ENCODE measurements at places on chromosomes 1 and 21.

DNA sequence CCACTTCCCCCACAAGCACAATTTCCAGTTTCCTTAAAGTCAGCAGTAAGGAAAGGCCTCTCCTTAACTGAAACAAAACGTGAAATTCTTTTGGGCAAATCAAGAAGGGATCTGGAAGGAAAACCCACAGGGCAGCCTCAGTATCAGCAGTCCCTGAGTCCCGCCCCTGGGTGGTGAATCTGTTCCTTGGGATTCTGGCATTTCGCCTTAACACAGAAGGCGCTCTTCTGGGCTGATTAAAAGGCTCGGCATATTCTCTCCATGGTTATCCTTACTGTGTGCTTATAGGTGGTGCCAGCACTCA lies 12.2 kb upstream of the RAB4A start:
- no peak for DNase-seq

DNA sequence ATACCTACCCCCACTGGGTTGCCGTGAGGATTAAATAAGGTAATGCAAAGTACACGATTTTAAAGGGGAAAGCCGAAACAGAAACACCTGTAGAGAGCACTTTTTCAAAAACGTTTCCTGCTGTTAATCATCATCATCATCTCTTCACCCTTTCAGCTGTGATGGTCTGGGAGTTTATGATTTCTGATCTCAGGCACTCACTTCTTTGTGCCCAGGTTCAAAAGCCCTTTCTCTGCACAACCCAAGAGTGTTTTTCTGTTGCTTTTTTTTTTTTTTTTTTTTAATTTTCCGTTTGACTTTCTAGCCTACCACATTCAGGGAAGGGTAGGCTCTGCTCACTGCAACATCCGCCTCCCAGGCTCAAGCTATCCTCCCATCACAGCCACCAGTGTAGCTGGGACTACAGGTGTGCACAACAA lies 936 bp upstream of the UBXN11 start:
- DNase-seq: no peak

DNA sequence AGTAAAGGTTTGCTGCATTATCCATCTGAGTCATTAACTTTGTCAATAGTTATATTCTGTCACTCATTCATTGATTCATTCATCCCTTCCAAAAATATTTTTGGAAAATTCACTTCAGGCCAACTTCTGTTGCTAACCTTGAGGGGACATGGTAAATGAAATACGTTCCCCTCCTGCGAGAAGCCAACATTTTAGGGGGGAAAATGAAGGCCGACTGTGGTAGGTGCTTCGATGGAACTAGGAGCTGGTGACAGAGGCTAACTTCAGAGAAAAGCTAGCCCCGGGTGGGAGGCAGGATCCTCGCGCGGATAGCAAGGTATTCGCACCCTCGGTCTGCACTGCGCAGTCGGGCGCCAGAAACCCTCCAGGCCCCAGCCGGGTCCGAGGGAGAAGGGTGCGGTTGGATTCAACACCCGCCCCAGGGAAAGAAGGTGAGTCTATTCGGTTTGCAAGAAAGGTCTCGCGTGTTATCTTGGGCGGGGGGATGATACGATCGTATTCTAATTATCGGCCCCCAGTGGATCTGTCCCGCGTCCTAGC lies 646 bp upstream of the RRP15 start:
- DNase-seq: peak; percentile 48

DNA sequence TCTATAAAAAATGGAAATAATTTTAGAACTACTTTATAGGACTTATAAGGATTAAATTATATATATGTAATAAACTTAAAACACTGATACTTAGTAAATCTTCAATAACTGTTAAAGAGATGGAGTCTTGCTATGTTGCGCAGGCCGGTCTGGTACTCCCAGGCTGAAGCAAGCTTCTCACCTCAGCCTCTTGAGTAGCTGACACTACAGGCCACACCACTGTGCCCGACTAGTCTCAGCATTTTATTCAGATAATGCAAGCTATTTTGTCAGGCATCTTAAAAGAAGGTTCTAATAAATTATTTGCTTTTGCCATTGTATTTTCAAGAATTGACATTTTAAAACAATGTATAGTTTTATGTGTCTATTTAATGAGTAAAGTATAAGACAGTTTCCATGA lies 20.8 kb downstream of the CNST start:
- no peak for DNase-seq

DNA sequence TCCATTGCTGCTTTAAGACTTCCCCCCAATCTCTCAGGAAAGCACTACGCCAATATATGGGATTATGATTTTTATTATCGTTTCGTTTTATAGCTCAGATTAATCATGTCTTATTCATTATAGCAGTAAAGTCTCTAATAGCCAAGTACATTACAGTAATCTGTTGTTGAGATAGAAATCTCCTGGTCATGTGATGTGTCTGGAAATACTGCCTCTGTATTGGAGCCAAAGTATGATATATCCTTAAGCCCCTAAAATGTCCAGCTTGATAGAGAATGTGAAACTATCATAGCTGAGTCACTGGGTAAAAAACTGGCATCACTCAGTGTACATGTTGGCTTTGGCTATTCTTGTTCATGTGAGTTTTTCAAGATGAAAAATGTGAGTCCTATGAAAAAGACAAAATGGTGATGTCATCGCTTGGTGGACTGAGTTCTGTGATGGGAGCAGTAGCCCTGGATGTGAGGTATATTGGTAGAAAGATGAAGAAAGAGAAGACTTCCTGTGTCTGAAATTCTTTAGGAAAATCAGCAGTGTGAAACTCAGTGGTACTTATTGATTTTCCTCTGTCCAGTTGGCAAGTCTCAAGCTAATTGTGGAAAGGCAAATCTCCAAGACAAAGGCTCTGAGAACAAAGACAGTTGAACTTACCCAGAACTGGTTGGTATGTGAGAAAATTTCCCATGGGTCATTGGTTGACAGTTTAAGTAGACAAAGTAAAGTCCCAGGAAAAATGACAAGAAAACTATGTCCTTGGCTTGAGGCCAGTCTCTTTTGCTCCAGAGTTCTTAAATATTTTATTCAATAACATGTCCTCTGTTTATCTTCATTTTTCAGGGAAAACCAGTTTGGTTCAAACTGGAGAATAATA lies 76.2 kb downstream of the BRINP2 start:
- no peak for DNase-seq

- no peak for DNase-seq
Observed at GRCh38 chr1:158037866-158038359, 44.5 kb downstream of the KIRREL1 start.

GRCh38 chr1:160370561-160371345 lies 3.9 kb downstream of the NHLH1 start:
- DNase-seq: no peak

- DNase-seq: no peak
Observed at GRCh38 chr1:116495535-116495934, 75.3 kb downstream of the CD58 start.

- DNase-seq: no peak
Observed at GRCh38 chr1:187504779-187505178, 676.0 kb downstream of the PLA2G4A start.

GRCh38 chr1:35931446-35932157 lies 697 bp downstream of the AGO3 start:
- peak; percentile 62 for DNase-seq

DNA sequence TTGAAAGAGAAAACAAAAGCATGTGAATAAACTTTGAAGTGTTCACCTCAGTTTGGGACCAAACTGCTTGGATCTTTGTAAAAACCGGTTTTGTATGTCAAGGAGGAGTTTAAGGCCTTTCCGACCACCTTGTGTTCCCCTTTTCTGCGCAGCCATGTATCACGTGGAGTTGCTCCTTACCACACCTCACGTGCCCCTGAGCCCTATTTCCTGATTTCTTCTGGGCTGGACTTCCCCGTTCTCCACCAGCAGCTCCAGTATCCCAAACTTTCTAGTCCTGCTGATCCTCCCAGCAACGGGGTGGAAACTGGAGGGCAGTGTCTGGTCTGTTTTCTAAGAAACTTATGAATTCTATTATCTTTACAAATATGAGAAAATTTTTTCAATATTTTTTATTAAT lies 1.6 kb upstream of the SH3D21 start:
- DNase-seq: peak; percentile 57

DNA sequence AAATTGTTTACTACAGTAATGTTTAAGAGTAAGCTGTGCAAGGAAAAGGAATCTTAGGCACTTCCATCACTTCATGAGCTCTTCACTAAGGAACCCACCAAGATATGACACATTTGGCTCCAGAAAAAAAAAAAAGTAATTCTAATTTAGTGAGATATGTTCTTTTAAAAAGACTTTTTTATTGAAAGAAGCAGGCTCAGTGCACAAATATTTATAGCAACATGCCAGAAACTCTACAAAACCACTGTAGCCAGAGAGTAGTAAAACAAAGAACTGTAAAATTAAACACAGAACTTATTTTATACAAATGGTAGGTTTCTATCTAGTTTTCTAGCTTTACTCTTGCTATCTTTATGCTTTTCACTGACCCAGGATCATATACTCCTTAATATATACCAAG lies 434.6 kb upstream of the ADGRL2 start:
- DNase-seq: no peak

GRCh38 chr1:48082271-48082962 lies 85.2 kb upstream of the TRABD2B start:
- DNase-seq: no peak

DNA sequence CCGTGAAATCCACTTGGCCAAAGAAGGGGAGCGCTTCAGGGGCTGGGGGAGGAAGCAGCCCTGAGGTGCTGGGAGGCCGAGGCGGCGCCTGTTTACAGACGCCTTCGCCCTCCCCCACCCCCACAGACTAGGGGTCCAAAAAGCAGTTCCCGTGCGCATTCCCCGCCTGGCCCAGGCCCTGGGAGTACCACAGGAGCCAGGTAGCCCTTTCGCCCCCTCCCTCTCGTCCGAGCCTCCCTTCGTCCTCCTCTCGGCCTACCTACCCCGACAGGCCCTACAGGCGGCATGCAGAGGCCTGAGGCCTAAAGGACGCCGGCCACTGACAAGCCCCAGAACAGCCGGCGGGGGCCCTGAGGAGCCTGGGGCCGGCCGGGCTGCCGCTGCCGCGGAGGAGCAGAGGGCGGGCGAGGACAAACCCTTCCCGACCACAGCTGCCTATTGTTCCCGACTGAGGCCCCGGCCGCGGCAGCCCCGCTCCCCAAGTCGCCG lies 522 bp downstream of the RC3H1 start:
- DNase-seq: peak; percentile 68

DNA sequence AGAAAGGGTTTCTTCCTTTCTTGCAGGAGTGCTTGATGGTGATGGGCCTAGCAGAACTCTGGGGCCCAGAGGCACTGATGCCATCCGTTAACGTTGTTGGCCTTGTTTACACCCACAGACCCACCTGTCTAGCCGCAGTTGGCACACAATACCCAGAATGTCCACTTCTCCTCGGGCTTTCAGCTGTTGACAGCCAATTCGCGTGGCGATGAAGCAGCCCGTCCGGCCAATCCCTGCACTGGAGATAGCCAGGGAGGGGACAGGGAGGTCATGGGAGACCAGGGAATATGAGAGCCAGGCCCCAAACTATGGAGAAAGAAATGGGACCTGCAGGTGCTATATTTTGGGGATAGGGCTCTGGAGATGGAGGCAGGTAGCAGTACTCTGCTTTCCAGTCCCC lies 5.7 kb upstream of the ARL8A start:
- DNase-seq: no peak

- no peak for DNase-seq
Observed at GRCh38 chr1:84000954-84001495, 2.1 kb upstream of the TTLL7 start.

DNA sequence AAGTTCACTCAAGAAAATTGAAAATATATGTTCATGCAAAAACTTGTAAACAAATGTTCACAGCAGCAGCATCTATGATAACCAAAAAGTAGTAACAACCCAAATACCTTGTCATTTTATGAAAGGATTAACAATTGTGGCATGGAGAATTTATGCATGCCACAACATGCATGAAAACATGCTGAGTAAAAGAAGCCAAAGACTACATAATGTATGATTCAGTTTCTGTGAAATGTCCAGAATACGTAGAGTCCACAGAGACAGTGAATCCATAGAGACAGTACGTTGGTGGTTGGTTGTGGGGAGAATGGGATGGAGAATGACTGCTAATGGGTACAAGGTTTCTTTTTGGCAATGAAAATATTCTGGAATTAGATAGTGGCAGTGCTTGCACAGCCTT lies 148.7 kb downstream of the MAST2 start:
- no peak for DNase-seq

DNA sequence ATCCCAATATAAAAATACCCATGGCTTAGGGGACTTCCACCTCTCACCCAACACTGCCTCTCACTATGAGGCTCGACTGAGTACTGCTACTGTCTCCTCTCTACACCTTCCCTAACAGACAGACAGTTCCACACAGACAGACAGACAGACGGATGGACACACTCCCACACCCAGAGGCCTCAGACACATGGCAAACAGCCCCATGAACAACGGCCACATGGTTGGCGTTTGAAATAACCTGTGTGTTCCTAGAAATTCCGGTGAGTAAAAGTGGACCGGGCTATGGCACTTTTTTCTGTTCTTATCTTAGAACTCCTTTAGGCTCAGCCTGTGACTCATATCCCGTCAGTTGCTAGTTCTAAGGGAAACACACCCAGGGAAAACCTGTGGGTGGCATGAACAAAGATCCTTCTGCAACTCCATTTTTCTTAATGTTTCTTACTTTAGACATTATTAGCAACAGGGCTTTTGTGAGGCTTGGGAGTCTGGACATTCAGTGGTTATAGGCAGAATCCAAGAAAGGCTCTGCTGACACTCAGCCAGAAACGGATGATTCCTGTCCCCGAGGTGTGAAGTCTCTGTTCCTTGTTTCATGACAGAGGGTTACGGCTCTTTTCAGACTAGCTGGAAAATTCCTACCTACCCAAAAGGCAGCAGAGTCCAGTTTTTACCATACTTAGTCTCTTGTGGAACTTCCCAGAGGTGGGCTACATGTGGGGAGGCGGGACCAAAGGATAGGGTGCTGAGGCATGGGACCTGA lies 90.5 kb upstream of the TLR5 start:
- no peak for DNase-seq

GRCh38 chr21:39182484-39183271 lies 573 bp downstream of the PSMG1 start:
- no peak for DNase-seq

GRCh38 chr1:213782941-213783672 lies 204.7 kb upstream of the PROX1 start:
- DNase-seq: no peak

DNA sequence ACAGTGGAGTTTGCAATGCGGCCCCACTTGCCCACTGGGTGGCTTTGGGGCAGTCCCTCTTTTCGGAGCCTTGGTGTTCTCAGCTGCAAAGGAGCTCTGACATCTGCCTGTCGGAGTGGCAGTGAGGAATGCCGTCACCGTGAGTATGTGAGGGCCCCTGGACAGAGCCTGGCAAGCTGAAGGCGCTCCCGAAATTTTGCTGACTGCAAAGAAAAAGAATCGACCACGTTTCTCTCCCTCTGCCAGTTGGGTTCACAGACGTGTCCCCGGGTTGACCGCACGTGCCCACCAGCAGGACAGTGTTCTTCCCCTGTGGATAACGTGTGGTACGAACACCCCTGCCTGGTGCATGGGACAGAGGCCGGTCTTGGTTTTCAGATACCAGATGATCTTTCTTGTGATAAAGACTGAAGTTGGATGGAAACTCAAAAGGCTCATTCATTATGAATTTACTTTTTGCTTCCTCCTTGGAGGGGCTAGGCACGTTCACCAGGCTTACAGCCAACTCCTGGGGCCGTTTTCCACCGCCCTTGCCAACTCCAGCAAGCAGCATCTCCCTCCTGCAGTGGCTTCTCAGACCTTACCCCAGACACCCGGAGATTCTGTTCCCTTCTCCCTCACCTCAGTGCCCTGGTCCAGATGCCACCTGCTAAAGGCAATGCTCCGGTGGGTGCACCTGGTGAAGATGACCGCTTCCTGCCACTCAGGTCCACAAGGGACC lies 29.7 kb downstream of the ECE1 start:
- DNase-seq: no peak

- no peak for DNase-seq
Observed at GRCh38 chr1:98754176-98754575, 92.7 kb downstream of the SNX7 start.

- no peak for DNase-seq
Observed at GRCh38 chr1:222061711-222062359, 319.9 kb upstream of the DUSP10 start.

Data from lower lobe of right lung (tissue), 2 donors.